ENCODE measurements at places on chromosomes 4 and X.

GRCh38 chrX:36986231-36986630 lies 21.9 kb upstream of the FAM47C start:
- no peak for DNase-seq

- DNase-seq: no peak
These were observed 31.3 kb downstream of the NYX start for GRCh38 chrX:41478381-41478911.

DNA sequence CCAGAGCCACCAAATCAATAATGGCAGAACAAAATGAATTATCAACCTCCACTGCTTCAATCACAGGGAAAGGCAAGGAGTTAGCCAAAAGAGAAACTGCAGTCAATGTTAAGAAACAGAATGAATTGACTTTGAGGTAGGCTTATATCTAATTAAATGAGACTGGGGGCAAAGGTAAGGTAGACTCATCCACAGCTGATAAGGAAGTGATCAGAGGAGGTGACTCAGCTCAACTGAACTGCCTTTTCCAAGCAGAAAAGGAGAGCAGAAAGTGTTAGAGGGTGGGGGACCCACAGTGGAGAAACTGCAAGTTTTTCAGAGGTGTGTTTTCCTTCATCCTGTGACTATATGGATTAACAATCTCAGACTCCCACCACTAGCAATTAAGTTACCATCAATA lies 345.8 kb upstream of the PPARGC1A start:
- no peak for DNase-seq

DNA sequence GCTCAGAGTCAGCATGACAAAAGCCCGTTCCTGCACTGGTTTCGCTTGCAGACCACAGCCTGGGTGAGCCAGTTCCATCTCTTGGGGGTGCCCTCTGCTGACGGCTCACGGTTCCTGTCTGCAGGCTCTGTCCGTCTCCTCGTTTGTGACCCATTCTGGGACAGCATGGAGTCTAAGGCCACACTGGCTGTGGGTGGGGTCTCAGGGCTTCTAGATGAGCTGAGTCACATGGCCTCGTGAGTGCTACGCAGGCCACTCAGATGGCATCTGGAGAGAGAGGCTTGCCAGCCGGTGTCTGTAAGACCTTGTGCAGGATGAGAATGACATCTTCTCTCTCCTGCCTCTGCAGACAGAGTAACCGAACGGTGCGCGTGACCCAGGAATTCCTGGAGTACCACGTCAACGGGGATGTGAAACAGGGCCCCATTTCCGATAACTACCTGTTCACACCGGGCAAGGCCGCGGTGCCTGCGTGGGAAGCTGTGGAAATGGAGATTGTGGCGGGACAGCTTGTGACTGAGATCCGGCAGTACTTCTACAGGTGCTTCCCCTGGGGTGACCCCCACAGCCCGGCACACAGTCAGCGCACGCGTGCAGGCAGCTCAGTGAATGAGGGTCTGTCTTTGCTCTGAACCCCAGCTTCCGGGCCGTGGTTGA lies 31.6 kb upstream of the MRFAP1 start:
- DNase-seq: no peak

- DNase-seq: no peak
These were observed 141.8 kb upstream of the PCDH18 start for GRCh38 chr4:137674066-137674465.

GRCh38 chr4:47143261-47143660 lies 111.9 kb downstream of the GABRB1 start:
- no peak for DNase-seq

- DNase-seq: no peak
These were observed 45.9 kb upstream of the DRD5 start for GRCh38 chr4:9735515-9735914.

- DNase-seq: no peak
These were observed 17.5 kb downstream of the MAML3 start for GRCh38 chr4:140136509-140136908.

DNA sequence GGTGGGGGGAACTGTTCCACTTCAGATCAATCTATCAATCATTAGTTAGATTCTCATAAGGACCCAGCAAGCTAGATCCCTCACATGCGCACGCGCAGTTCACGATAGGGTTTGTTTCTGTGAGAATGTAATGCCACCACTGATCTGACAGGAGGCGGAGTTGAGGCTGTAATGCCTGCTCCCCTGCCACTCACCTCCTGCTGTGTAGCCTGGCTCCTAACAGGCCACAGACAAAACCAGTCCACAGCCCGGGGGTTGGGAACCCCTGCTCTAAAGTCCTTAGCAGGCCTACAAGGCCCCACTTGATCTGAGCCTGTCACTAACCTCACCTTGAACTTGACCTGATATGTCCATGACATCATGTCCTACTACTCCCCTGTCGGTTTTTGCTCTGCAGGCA lies 30.3 kb downstream of the ARL9 start:
- no peak for DNase-seq

- no peak for DNase-seq
These were observed 314.2 kb upstream of the IGFBP7 start for GRCh38 chr4:57424232-57424897.

- no peak for DNase-seq
These were observed 299.9 kb downstream of the RAB28 start for GRCh38 chr4:13184199-13184598.

- no peak for DNase-seq
These were observed 297.5 kb upstream of the PABPC4L start for GRCh38 chr4:134499074-134499473.

DNA sequence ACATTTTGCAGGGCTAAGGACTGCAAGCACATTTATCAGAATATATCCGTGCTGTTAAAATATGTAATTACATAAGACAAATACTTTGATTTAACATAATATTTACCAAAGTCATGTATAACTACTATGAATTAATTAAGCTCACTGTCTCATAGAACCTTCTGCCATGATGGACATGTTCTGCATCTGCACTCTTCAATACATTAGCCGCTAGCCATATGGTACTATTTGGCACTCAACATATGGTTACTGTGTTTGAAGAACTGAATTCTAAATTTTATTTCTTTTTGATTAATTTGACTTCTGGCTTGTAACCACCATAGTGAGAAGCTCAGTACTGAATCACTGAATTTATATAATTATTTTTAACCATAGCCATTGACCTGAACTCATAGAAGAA lies 427.0 kb upstream of the TRAM1L1 start:
- no peak for DNase-seq

DNA sequence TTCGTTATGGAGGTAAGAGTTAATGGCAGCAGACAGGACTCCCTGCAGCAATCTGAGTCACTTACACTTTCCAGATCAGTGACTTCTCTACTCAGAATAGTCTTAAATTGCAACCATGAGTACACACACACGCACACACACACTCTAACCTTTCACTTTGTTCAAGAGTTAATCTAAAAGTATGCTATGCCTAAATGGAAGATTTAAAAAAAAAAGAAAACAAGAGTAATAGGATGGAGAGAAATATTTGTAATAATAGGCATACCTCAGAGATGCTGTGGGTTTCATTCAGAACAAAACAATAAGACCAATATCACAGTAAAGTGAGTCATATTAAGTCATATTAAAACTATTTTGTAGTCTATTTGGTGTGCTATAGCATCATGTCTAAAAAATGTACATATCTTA lies 969.1 kb upstream of the PCDH10 start:
- DNase-seq: no peak

DNA sequence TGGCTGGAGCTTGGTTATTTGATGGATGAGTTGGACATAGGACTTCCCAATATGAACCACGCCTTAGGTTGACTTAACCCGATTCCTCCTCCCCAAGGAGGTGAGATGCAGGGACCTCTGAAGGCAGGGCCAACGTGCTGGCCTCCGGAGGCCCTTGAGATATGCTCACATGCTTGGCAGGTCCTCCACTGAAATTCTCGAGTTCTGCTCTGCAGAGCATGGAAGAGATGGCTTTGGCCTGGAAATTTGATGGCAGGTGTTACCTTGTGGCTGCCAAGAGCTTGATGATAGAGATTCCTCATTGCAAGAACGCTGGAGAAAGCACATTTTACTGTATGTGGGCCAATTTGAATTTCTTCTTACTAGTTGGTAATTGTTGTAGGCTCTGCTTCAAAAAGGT lies 117.4 kb upstream of the LIMCH1 start:
- DNase-seq: no peak

DNA sequence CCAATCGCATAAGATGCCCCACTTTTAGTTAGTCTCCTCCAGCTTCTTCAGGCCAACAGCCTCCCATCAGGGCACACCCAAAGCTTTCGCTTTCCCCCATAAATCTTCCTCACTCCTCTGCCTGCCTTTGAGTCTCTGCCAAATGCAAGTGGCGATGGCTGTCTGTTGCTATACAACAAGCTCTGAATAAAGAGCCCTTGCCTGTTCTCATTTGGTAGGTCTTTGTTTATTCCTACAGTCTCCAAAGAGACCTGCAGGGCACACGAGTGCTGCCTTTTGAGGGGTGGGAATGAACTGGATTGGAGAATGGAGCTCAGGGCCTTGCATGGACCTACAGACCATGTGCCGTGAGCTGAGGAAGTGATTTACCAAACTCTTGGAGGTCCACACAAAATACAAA lies 52.2 kb upstream of the SOD3 start:
- no peak for DNase-seq

- DNase-seq: no peak
These were observed 14.6 kb downstream of the SDAD1 start for GRCh38 chr4:75976177-75976576.

GRCh38 chr4:146477054-146477453 lies 44.7 kb downstream of the SLC10A7 start:
- DNase-seq: no peak

DNA sequence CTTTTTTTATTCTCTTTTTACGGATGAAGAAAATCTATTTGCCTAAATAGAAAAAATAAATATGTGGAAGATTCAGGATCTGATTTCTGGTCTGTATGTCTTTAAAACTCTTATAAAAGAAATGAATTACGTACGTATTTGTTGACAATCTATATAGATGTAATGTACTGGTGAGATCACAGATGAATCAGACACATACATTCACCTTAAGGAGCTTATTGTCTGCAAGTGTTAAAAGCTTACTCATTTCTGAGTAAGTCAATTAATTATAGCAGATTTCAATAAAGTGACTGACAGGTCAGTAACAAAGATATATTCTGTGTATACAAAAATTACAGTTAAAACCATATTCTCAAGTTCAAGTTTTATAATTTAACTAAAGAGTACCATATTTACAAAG lies 66.6 kb upstream of the NAF1 start:
- DNase-seq: no peak

- no peak for DNase-seq
These were observed 52.9 kb downstream of the SLC7A11 start for GRCh38 chr4:138189206-138189605.

DNA sequence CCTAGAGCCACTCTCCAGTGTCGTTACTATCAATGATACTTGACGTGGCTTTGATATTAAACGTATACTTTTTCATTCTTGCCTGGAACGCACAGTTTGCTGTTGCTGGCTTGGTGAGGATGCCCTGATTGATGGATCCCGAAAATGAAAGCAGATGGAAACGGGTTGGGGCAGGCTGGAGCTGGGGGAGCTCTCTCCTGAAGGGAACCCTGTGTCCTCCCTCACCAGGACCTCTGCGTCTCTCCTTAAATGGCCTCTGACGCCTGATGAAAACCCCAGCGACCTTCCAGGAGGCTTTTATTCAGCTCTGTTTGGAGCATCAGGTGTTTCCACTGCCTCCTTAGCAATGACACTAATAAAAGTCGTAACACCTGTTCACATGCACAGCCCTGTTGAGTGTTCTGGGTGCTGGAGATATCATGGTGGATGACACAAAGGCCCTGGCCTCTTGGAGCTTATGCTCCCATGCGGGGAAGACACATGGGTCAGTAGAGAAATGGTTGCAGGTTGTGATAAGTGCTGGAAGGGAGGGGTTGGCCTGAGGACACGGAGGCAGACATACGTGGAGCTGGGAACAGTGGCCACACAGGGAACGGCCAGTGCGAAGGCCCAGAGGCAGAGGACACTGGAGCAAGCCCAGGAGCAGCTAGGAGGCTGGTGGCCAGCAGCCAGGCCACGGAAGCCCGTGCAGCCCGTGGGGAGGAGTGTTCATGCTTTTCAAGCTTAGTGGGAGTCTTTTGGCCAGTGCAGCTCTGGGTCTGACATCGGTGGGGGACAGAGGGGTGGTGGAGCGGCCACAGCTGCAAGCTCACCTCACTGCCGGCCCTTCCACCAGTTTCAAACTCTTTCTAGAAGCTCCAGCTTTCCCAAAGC lies 7.5 kb downstream of the MSANTD1 start:
- DNase-seq: no peak

GRCh38 chr4:65789805-65790204 lies 119.5 kb upstream of the EPHA5 start:
- no peak for DNase-seq

DNA sequence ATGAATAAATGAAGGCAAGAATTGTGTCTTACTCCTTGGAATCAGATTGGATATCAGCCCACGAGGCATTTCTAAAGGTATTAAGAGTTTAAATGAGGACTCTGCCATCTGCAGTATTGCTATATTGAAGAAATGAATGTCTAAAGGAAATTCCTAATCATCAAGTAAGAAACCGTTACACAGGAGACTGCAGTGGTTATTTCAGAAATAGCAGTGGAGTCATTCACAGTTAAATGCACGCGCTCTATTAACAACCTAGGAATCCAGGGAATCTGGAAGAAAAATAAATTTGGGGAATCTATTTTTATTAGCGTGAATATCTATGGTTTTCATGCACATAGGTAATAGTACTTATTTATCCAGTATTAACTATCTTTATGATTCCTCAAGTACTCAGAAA lies 334.2 kb downstream of the TENM3 start:
- no peak for DNase-seq

DNA sequence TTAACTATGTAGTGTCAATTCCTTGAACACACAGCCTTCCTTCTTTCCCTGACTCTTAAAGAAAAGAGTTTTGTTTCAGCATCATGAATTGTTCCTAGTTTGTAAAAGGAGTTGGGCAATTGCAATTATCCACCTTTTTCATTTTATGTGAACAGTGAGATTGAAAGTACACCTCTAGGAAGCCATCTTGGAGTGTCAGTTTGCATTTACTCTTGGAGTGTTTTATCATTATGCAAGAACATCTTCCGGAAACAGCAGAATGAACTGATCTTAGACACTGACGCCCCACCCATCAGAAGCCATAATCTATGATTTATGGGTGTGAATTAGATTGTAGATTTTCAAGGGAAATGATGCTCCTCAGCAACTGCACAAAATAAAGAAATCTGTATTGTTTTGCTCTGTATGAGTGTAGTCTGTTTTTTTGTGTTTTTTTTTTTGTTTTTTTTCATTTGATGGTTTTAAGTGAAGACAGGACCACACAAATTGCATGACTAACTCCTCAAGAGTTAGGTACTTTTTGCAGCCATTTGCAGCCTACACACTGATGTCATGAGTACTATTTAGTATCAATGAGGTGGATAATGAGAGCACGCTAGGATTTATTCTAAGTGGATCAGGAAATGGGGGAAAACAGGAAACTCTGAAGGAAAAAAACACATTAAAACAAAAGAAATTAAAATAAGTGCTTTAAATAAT lies 19.5 kb upstream of the FGF2 start:
- no peak for DNase-seq

GRCh38 chr4:184825141-184825895 lies 450 bp downstream of the ACSL1 start:
- DNase-seq: no peak

- DNase-seq: no peak
These were observed 43.3 kb downstream of the FNIP2 start for GRCh38 chr4:158812133-158812532.

GRCh38 chr4:96599752-96600151 lies 759.9 kb downstream of the PDHA2 start:
- DNase-seq: no peak

- no peak for DNase-seq
These were observed 70.1 kb downstream of the CENPC start for GRCh38 chr4:67475155-67475554.

GRCh38 chr4:107683873-107684272 lies 36.2 kb downstream of the PAPSS1 start:
- no peak for DNase-seq

- DNase-seq: no peak
These were observed 251.0 kb downstream of the ZNF674 start for GRCh38 chrX:46294234-46294633.
